ENCODE measurements at places on chromosomes 2 and 18. TPM values are rescaled to one million over a fixed set of nuclear protein-coding genes. Genes with fewer than 3 reads are reported as not detected.
A peak's percentile ranks its signal among the peaks of the same experiment; 100 is the strongest.

- DNase-seq, result no peak
- H3K4me3 ChIP-seq, result no peak overlapping the region
- peaks cover 22% of the 10 kb centered on the region for H3K36me3 ChIP-seq
- H3K4me1 ChIP-seq, result no peaks in the 10 kb centered on the region
- no peaks in the 10 kb centered on the region for H3K27me3 ChIP-seq
These were observed 16.0 kb downstream of the CCNT2 start for GRCh38 chr2:134934641-134935040.

GRCh38 chr2:122516775-122517174 is 761.3 kb downstream of the TSN start:
- peak overlapping the region; percentile 39 for H3K4me3 ChIP-seq
- peak; percentile 36 for DNase-seq
- no peaks in the 10 kb centered on the region for H3K27me3 ChIP-seq
- H3K36me3 ChIP-seq, result no peaks in the 10 kb centered on the region

GRCh38 chr18:10856132-10856531 is 293.2 kb downstream of the PIEZO2 start:
- no peaks in the 10 kb centered on the region for H3K27me3 ChIP-seq
- H3K36me3 ChIP-seq, result no peaks in the 10 kb centered on the region
- H3K27ac ChIP-seq, result no peak overlapping the region
- H3K4me3 ChIP-seq, result no peak overlapping the region

DNA sequence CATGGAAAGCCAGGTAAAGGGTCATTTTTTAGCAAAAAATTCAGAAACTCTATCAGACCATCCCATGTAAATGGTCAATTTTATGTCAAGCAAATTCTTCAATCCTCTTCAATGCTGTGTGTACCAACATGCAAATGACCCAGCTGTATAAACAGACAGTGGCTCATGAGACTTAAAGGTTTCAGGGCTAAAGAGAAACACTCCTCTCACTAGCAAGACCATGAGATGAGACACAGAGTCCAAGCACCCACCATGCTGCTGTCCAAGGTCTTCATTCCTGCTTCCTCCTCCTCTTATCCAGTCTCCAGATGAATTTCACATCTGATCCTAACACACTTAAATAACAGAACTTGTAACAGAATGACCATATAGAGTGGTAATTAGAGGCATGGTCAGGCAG is 30.8 kb upstream of the ONECUT2 start:
- no peak overlapping the region for H3K4me3 ChIP-seq
- no peak for DNase-seq
- no peaks in the 10 kb centered on the region for H3K36me3 ChIP-seq
- no peak overlapping the region for H3K27ac ChIP-seq
- no peaks in the 10 kb centered on the region for H3K4me1 ChIP-seq

GRCh38 chr2:62736899-62737559 is 31.5 kb downstream of the EHBP1 start:
- no peaks in the 10 kb centered on the region for H3K36me3 ChIP-seq
- no peaks in the 10 kb centered on the region for H3K27me3 ChIP-seq
- no peak for DNase-seq
- H3K4me3 ChIP-seq, result no peak overlapping the region
- 0 out of 2 replicates have a peak overlapping the region, but pooled peaks have one; percentile 0 for H3K27ac ChIP-seq

GRCh38 chr2:208586516-208586915 is 179.9 kb downstream of the PTH2R start:
- no peaks in the 10 kb centered on the region for H3K27me3 ChIP-seq
- H3K4me1 ChIP-seq, result no peaks in the 10 kb centered on the region
- no peak overlapping the region for H3K4me3 ChIP-seq
- no peak overlapping the region for H3K27ac ChIP-seq
- DNase-seq, result no peak
- no peaks in the 10 kb centered on the region for H3K36me3 ChIP-seq

DNA sequence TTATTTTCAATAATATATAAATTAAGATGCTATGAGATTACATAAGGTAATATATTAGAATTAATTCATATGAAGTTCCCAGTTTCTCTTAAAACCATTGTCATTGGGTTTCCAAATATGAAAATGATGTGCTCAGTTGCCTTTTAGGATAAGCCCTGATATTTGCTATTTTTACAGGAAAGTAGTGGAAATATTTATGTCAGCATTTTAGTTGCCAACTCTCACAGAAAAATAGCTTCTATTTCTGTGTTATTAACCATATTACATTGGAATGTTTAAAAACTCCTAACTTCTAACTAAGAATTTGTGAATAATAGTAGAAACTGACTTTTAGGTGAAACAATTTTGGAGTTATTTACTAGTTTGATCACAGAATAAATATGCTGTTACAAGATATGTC is 74.0 kb downstream of the TMX3 start:
- no peak for DNase-seq
- H3K36me3 ChIP-seq, result no peaks in the 10 kb centered on the region
- H3K4me3 ChIP-seq, result no peak overlapping the region
- H3K27ac ChIP-seq, result no peak overlapping the region
- no peaks in the 10 kb centered on the region for H3K4me1 ChIP-seq
- H3K27me3 ChIP-seq, result no peaks in the 10 kb centered on the region

GRCh38 chr2:227033471-227034148 is 130.4 kb downstream of the COL4A4 start:
- H3K27ac ChIP-seq, result no peak overlapping the region
- H3K4me1 ChIP-seq, result no peaks in the 10 kb centered on the region
- DNase-seq, result peak; percentile 66
- H3K4me3 ChIP-seq, result no peak overlapping the region
- no peaks in the 10 kb centered on the region for H3K27me3 ChIP-seq

DNA sequence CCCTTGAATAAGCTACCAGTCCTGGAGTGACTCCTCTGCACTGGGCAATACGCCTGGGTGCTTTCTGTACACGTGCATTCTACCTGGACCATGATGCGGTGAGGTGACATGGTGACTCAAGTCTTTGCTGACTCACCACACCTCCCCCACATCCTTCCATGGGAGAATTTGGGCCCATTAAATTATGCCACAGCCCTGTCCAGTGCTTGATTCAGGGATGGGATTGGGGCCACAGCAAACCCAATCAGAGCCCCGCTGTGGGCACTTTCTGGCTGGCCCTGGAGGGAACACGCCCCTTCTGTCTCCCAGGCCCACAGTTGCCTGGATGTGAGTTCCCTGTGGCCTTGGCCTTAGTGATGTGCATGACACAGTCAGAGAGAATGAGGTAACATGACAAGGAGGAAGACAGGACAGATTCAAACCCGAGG is 86.9 kb downstream of the LRRC30 start:
- no peaks in the 10 kb centered on the region for H3K27me3 ChIP-seq
- H3K27ac ChIP-seq, result no peak overlapping the region
- H3K4me1 ChIP-seq, result no peaks in the 10 kb centered on the region
- H3K4me3 ChIP-seq, result no peak overlapping the region
- H3K36me3 ChIP-seq, result no peaks in the 10 kb centered on the region
- DNase-seq, result no peak

- DNase-seq, result no peak
- H3K4me3 ChIP-seq, result no peak overlapping the region
- H3K36me3 ChIP-seq, result no peaks in the 10 kb centered on the region
- no peaks in the 10 kb centered on the region for H3K27me3 ChIP-seq
- no peak overlapping the region for H3K27ac ChIP-seq
- H3K4me1 ChIP-seq, result no peaks in the 10 kb centered on the region
These were observed 149.5 kb downstream of the CCBE1 start for GRCh38 chr18:59547581-59548182.

DNA sequence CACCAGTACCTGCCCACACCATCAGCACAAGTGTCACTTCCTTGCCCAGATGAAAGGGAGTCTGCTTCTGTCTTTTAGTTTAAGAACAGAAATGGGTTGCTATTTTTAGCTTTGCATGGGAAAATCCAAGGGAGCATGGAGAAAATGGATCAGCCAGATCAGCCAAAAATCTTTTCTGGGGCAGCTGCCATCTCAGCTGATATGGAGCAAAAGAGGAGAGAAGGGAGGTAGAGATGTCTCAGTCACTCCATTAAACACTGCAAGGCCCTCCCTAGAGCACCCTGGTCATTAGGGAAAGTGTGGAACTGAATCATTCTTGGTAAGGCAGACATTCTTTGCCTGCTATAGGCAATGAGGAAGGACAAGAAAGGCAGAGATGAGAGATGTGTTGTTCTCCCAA is 79.9 kb downstream of the CTAGE1 start:
- H3K36me3 ChIP-seq, result no peaks in the 10 kb centered on the region
- no peak overlapping the region for H3K4me3 ChIP-seq
- no peak overlapping the region for H3K27ac ChIP-seq
- H3K27me3 ChIP-seq, result peaks cover 5% of the 10 kb centered on the region
- DNase-seq, result no peak

DNA sequence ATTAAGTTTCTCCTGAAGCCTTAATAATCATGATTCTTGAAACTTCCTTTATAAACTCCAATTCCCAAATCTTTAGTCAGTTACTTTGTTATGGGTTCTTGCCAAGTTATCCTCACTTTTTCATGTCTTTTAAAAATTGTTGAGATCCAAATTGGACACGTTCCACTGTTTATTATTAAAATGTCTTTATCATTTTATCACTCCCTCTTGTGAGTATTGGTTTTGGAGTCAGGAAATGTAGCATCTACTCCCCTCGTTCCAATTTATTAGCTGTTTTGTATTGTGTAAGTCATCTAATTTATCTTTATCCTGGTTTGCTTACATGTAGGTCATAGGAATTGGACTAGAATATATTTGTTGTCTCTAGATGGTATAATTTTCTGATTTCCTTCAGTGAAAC is 213.1 kb upstream of the SLC39A10 start:
- H3K4me1 ChIP-seq, result no peaks in the 10 kb centered on the region
- no peak for DNase-seq
- no peaks in the 10 kb centered on the region for H3K36me3 ChIP-seq
- no peak overlapping the region for H3K4me3 ChIP-seq

- H3K27ac ChIP-seq, result no peak overlapping the region
- H3K4me1 ChIP-seq, result peaks cover 6% of the 10 kb centered on the region
- H3K36me3 ChIP-seq, result no peaks in the 10 kb centered on the region
- no peak for DNase-seq
- no peak overlapping the region for H3K4me3 ChIP-seq
These were observed 20.5 kb downstream of the ACOXL start for GRCh38 chr2:110752871-110753270.

DNA sequence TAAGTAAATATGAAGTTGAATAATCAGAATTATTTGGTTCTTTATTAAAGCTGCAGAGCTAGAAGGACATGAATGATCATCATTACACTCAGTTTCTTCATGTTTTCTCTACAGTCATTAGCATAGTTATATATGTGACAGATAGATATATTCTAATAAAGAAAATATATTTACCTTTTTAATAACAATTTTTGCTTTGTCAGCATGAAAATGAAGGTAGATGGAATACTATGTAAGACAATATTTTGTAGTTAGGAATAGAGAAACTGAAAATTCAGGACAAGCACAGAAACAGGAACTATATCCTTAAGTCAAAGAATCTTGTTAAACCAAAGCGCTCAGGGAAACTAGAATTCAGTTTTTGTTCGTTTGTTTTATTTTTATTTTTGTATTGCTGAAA is 649.9 kb upstream of the NRXN1 start:
- no peak overlapping the region for H3K27ac ChIP-seq
- H3K4me1 ChIP-seq, result no peaks in the 10 kb centered on the region
- no peaks in the 10 kb centered on the region for H3K36me3 ChIP-seq
- no peaks in the 10 kb centered on the region for H3K27me3 ChIP-seq
- no peak overlapping the region for H3K4me3 ChIP-seq

- H3K27ac ChIP-seq, result no peak overlapping the region
- H3K4me1 ChIP-seq, result peaks cover 23% of the 10 kb centered on the region
- 0 out of 2 replicates have a peak, but pooled peaks cover 3% of the 10 kb centered on the region for H3K27me3 ChIP-seq
- no peaks in the 10 kb centered on the region for H3K36me3 ChIP-seq
- no peak for DNase-seq
- peak overlapping the region; percentile 72 for H3K4me3 ChIP-seq
These were observed 2.0 kb downstream of the SDC1 start for GRCh38 chr2:20222769-20223406.

GRCh38 chr2:7358865-7359447 is 441.7 kb downstream of the RNF144A start:
- no peaks in the 10 kb centered on the region for H3K27me3 ChIP-seq
- no peak overlapping the region for H3K27ac ChIP-seq
- DNase-seq, result no peak
- no peak overlapping the region for H3K4me3 ChIP-seq
- no peaks in the 10 kb centered on the region for H3K36me3 ChIP-seq

- no peak overlapping the region for H3K27ac ChIP-seq
- H3K4me3 ChIP-seq, result no peak overlapping the region
- H3K36me3 ChIP-seq, result no peaks in the 10 kb centered on the region
- DNase-seq, result no peak
- peaks cover 15% of the 10 kb centered on the region for H3K4me1 ChIP-seq
- no peaks in the 10 kb centered on the region for H3K27me3 ChIP-seq
These were observed 674.7 kb downstream of the ARHGAP15 start for GRCh38 chr2:143803936-143804335.

GRCh38 chr2:175442441-175442840 is 260.9 kb upstream of the ATP5MC3 start:
- no peak for DNase-seq
- no peaks in the 10 kb centered on the region for H3K36me3 ChIP-seq
- H3K27ac ChIP-seq, result no peak overlapping the region
- no peaks in the 10 kb centered on the region for H3K27me3 ChIP-seq
- H3K4me1 ChIP-seq, result no peaks in the 10 kb centered on the region
- H3K4me3 ChIP-seq, result no peak overlapping the region

The NEB gene
- 2.6 TPM for total RNA-seq

The RNF125 gene
- total RNA-seq, result 14.3 TPM

The SALL3 gene
- 54.5 TPM for total RNA-seq

The SIX3 gene
- total RNA-seq, result 0.21 TPM

The RGPD4 gene
- 0.08 TPM for total RNA-seq

The RNPEPL1 gene
- 11.3 TPM for total RNA-seq

Data from H1 (cell line).